CD4-positive, alpha-beta T cell treated with Interferon gamma for 1 hour (primary cell): ENCODE measurements at places on chromosomes 6 and 20.
A peak's percentile ranks its signal among the peaks of the same experiment; 100 is the strongest.

DNA sequence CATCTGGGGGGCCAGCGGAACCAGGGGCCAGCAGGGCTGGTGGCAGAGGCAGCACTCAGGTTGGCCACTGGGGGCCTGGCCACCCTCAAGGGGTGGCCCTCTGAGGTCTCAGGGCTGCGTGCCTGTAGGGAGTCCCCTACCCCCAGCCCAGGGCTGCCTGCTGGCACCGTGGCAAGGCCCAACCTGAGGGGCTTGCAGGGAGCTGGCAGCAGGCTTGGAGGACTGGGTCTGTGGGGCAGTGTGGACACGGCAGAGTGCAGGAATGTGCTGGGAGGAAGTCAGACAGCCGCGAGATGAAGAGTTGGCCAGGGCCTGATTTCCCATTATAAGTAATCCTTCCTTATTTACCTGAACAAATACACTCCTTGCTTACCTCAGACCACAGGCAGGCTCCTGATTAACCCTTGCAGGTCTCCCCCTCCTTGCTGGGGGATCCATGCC, at the start of gene SPDEF:
Gene SPDEF (minus strand): TSS at position 299 of the 441 bp plus-strand sequence. CDS start 11,874 bp downstream, outside the sequence.
- no peak for DNase-seq

DNA sequence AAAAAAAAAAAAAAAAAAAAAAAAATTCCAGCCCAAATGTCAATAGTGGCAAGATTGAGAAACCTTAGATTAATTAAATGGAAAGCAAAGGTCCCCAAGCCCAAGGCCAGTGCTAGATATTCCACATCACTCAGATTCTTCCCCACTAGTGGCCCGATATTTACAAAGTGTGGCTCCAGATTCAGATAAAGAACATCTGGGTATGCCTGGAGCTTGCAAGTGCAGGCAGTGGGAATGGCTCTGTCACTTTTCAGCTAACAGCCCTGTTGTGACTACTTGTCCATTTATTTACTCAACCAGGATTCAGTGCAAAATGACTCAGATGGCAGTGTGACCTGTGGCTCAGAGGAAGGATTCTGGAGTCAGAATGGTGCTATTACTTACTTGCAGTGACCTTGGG, 8.2 kb upstream of the KCNB1 start:
- DNase-seq: no peak

GRCh38 chr20:152131-152530, 5.1 kb upstream of the DEFB127 start:
- no peak for DNase-seq

GRCh38 chr6:78476561-78476960, 390.8 kb upstream of the IRAK1BP1 start:
- no peak for DNase-seq

DNA sequence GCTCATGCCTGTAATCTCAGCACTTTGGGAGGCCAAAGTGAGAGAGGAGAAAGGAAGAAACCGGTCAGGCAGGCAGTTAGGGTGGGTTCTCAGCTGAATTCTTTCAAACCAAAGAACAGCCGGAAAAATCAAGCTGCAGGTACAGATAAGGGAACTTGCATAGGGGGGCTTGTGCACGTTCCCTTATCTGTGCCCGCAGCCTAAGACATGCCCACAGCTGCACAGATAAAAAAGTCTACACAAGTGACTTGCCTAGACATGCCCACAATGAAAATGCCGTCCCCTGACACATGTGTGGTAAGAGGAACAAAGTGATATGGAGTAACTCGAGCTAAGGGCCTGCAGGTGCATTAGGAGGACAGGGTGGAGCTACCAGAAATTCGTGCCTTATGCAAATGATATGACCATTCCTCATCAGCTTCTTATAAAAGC, 175.8 kb upstream of the SALL4 start:
- no peak for DNase-seq

DNA sequence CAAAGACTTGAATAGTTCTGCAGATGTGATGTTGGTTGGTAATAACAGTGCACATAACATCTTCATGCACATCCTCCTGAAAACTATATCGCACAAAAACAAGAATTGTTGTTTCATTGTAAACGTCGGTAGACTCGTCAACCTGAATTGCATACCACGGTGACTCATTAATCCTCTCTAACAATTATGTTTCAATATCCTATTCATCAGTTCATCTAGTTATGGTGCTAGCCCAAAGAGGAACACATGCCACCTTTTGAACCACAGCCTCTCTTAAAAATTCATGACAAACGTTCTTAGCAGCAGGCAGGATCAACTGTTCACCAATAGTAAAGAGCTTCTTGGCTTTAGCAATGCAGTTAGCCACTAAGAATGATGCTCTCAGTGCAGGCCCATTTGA, 25.0 kb downstream of the CRYBG1 start:
- DNase-seq: no peak

- no peak for DNase-seq
Measured at GRCh38 chr6:112321941-112322424, 25.1 kb upstream of the RFPL4B start.

GRCh38 chr6:41583565-41583964, 37.4 kb downstream of the FOXP4 start:
- no peak for DNase-seq

- no peak for DNase-seq
Measured at GRCh38 chr6:12022953-12023388, 10.9 kb downstream of the HIVEP1 start.

DNA sequence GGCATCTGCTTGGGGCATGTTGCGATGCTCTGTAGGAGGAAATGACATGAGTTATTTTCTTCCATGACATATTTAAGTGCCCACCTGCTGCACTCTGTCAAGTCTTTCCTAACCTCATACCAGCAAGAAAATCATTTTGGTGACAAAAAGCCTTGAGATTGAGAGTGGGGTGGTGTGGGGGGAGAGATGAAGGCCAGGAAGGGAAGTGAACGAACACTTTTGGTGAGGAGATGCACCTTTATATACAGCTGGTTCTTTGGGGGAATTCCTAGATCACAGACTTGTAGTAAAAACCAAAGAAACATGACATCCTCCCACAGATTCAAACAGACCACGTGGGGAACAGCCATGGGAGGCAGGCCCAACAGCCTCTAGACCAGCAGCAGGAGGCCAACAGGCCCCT, 26.1 kb downstream of the NCOA5 start:
- DNase-seq: no peak

DNA sequence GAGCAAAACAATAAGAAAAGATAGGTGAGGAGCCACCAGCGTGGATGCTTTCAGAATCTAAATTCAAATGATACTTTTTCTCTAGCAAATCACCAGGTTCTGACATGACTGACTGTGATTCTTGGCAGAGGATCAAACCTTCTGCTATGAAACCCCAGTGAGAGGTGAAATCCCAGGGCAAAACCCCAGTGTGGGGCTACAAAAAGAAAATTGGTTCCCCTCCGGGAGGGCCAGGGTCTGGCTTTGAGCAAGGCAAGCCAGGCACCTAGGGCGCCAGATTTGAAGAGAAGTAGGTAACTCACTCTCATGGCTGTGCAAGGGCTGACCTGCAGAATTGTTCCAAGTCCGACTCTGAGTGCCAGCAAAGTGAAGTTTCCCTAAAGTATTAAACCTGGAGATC, 20.2 kb upstream of the RALGAPA2 start:
- no peak for DNase-seq

DNA sequence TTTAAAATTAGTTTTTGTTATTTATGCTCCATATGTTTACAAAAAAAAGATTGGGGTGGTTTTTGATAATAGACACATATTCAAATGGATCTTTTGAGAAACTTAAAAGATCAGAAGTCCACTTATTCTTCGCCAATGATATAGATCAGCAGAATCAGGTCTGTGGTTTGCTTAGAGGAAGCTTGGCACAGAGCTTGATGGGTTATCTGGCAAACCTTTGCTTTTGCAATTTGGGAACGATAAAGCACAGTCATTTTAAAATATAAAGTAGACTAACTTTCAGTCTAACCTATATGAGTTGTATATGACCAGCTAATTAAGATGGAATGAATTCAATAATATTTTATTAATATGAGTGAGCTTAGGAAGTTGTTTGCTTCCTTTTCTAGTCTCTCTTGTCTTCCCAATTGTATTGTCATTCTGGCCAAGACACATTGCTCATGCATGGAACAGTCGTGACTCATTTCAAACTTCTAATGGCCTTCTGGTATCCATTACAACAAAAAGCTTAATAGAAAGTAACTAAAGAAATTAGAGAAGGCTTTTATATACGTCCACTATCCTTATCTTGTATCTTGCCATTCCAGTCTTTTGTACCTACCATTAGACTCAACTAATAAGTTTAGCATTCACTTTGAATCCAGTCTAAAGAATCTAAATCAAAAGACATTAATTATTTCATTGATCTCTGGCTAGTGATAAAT, 118.7 kb downstream of the TBX18 start:
- no peak for DNase-seq

GRCh38 chr6:97068211-97068610, 143.7 kb downstream of the KLHL32 start:
- no peak for DNase-seq

GRCh38 chr6:3139090-3139903, 18.0 kb downstream of the TUBB2A start:
- peak; percentile 56 for DNase-seq

DNA sequence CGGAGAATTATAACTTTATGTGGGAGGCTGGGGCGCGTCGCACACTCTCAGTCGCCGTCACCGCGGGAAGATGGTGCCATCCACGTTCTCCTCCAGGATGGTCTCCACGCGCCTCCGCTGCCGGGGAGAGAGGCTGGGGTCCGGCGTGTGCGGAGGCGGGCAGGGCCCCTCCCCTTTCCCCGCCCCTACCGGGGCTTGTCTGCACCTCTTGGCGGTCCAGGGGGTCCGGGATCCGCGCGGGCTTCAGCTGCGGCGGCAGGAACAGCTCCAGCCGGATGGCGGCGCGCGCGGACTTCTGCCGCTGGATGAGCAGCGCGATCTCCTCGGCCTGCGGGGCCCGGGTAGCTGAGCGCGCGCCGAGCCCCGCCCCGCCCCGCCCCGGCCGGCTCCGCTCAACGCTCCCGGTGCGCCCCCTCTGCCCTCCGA, 807 bp downstream of the LKAAEAR1 start:
- DNase-seq: peak; percentile 76

GRCh38 chr6:30102970-30103871, 9.7 kb downstream of the TRIM31 start:
- DNase-seq: peak; percentile 81

- no peak for DNase-seq
Measured at GRCh38 chr6:16371401-16371800, 133.0 kb downstream of the GMPR start.

DNA sequence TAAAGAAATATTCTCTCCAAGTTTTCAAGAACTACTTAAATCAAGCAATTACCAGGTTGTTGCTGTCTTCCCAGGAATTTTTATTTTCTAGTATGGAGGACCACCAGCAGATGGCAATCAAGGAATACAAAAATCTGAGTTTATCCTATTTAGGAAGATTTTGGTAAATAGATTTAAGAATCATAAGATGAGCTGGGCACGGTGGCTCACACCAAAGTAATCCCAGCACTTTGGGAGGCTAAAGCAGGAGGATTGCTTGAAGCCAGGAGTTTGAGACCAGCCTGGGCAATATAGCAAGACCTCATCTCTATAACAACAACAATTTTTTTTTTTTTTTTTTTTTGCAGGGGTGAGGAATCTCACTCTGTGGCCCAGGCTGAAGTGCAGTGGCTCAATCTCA, 19.3 kb upstream of the SEC63 start:
- DNase-seq: no peak

DNA sequence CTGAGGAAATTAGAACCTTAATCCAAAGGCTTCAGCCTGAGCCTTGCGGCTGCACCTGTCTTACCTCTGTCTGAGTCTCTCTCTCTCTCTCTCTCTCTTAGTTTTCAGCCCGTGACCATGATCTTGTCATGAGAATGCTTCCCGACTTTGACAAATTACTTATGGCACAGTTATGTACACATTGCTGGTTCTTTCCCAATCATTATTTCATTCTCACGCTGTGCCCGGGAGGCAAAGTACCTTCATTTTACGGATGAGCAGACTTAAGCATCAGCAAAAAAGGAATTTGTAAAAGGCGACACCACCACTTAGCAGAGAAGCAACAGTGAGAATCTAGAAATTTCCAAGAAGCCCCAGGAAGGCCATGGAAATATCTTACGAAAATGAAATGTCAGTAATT, 54.6 kb downstream of the GMPR start:
- DNase-seq: no peak

- DNase-seq: no peak
Measured at GRCh38 chr6:136764517-136764993, 27.7 kb downstream of the MAP3K5 start.

- DNase-seq: no peak
Measured at GRCh38 chr6:72788188-72788587, 166.3 kb downstream of the KCNQ5 start.

DNA sequence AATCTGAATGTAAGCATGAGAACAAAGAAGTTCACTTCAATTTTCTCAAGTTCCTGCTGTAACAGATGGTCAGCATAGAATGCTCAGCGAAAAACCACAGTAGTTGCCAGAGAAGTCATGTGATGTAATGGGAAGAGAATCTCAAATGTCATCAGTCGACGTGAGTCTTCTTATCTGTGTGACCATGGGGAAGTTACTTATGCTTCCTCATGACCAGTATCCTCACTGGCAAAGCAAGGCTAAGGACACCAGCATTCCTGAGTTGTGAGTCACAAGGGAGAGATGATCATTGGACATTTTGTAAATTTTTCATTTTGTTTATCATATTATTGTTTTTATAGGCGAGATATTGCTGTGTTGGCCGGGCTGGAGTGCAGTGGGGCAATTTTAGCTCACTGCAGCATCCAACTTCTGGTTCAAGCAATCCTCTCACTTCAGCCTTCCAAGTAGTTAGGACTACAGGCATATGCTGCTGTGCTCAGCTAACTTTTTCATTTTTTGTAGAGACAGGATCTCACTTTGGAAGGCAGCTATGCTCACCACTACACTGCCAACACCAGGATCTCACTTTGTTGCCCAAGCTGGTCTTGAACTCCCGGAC, 21.9 kb downstream of the SGK1 start:
- DNase-seq: peak; percentile 47

DNA sequence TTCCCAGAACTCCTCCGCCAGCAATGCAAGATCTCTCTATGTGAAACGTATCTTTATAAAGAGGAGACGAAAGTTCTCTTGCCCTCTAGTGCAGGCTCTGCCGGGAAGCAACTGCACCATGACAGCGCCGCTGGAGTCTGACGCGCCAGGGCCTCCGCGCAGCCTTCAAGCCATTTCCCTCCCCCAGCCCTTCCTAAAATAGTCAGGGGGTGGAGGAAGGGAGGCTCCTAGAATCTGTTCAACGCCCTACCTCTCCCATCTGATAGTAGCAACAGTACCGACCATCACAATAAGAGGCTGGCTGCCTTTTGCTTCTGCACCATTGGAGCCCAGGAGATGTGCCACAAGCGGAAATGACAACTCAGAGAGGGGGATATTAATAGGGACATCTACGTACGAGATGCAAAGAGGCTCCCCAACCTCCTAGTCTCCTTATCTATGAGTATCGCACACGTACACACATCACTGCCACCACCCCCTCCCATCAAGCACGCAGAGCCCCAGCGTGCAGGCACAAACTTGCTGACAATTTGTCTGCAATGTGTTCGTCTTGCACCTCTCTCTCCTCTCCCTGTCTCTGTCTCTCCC, 1.0 kb downstream of the SYNE1 start:
- no peak for DNase-seq

- no peak for DNase-seq
Measured at GRCh38 chr20:60091861-60092260, 133.6 kb downstream of the CDH26 start.
